Stimulated activated CD8-positive, alpha-beta memory T cell treated with anti-CD3 and anti-CD28 coated beads, Interleukin-4, amount 100 ng/mL, for 1 hour (primary cell): ENCODE measurements at places on chromosomes 12 and 14.

GRCh38 chr12:120847392-120847791 is 56.8 kb downstream of the SPPL3 start:
- DNase-seq, result no peak

DNA sequence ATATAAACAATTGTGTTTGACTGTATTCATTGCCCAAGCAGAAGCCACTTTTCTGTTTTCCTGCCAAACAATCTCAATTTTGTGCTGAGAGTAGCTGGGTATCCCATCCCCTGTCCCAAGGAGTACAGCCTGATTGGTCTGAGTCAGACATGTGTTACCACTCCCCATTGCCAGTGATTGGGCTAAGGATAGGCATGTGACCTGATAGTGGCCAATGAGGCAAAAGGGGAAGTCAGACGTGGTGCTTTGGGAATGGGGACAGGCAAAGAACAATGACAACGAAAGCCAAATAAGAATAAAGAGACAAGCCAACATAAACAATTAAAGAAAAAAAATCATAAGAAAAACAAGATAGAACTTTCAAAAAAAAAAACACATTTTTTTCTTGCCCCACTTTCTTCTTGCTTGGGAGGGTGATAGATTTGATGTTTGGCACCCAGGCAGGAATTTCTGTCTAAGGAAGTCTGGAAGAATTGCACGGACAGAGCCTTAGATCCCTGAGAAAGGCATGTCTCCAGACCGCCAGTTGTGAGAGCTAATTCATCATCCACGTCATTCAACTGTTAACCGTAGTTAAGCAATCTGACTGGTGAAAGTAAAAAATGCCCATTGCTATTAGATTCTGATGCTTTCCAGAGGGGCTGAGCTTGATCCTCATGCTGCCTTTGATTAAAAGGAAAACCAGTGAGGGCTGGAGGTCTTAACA is 626.6 kb upstream of the TMEM132C start:
- no peak for DNase-seq

- no peak for DNase-seq
These were observed 27.0 kb upstream of the SLC2A14 start for GRCh38 chr12:7899755-7900154.

DNA sequence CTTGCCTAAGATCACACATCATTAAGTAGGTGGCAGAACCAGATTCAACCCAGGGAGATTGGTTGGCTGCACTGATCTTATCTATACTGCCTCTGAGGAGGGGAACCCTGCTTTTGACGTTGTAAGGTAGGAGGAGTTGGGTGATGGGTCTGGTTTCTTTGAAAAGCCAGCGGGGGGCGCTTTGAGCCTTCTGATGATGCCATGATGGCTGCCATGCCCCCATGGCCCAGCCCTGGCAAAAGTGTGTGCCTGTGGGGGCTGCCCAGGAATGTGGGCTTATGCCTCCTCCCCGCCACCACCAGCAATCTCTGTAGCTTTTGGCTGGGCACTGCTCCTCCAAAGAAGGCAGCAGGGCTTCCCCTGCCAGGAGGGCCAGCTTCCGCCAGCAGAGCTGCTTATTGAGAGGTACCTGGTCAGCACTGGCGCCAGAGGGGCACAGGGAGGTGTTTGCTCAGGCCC is 224.3 kb downstream of the SLC41A2 start:
- no peak for DNase-seq
